NCI-H1092 treated with DMSO at 0.1 percent for 48 hours (cell line): ENCODE measurements at places on chromosomes 3 and 15.

DNA sequence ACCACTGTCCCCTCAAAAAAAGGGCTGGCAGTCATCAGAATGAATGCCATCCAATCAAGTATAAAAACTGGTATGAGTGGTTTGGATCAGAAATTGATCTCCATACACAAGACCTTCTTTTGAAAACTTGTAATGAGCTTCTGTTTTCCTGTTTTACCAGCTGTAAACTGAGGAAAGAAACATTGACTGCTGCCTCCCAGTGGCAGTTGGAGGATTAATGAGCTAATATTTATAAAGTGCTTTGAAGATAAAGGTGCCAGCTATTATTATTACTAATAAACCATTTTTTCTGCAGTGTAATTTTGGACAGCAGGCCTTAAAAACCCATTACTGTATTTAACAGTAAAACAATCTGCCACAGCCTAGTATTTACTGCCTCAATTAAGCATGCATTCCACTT lies 11.4 kb downstream of the CHL1 start:
- DNase-seq, result no peak

DNA sequence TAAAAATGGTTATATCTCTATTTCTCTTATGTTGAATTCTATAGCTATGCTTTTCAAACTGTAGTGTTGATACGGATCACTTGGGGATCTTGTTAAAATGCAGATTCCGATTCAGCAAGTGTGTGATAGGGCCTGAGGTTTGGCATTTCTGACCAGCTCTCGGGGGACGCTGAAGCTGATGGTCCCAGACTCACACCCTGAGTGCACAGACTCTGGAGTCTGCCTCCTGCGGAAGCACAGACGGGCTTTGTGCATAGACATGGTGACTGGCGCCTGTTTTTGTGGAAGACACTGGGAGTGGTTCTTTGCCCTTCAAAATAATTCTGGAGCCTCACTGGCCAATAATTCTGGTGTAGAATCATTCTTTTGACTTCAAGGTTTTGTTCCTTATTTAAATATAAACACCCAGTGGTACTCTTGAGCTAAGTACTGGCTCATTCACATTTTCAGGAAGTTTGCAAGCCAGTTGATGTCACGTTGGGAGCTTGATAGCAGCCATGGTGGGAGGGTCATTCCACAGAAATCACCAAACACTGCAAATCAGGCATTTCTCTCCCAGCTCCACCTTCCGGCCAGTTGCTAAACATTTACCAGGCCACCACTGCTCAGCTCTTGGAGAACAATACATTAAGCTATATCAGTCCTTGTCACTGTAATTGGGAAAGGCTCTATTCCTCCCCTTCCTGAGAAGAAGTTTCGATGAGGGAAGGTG lies 19.2 kb downstream of the CLDN11 start:
- DNase-seq, result no peak

DNA sequence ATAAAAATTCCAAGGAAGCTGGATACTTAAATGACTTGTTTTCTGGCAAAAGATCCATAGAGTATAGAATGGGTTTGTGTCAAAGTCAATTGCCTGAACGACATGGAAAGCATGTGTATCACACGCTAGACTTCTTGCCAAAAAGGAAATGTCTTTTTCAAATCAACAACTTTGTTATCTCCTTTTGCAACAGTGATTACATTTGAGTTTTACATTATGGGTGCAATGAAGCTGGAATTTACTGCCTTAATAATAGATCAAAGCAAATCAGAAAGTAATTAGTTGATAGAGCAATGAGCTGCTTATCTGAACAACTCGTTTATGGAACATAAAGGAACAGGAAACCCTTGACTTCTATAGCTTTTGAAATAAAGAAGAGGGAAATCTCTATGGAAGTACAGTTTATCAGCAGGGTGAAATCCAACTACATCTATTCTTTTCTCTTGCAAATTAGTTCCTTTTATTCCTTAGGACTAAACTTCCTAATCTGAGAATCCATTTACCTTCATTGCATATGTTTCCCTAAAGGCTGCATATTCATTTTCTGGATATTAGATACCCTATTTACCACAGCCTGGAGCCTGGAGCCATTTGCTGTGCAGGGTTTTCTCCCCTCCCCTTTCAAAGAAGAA lies 415.1 kb upstream of the NECTIN3 start:
- DNase-seq, result no peak

GRCh38 chr15:71698742-71699141 lies 111.6 kb upstream of the NR2E3 start:
- no peak for DNase-seq
